ENCODE measurements at places on chromosomes 11 and 22.
A peak's percentile ranks its signal among the peaks of the same experiment; 100 is the strongest.

- no peak for DNase-seq
Observed at GRCh38 chr22:40635940-40636379, 559 bp downstream of the MRTFA start.

DNA sequence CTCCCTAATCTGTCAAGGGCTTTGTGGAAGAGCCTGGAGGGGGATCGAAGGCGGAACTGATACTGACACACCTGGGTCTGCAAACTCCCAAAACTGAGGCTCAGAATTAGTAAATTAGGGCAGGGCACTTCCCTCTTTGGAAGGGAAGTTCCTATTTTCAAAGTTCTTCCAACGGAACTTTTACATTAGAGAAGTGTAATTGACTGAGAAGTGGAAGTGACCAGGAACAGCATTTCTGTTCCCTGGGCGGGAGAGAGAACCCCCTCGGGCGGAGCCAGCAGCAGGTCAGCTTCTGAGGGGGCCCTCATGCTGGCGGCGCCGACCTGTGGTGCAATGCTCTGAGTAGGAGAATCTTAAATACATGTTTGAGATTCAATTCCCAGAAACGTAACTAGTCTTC lies 1.1 kb upstream of the CBL start:
- no peak for DNase-seq

GRCh38 chr11:77557553-77557952 lies 32.2 kb upstream of the AQP11 start:
- DNase-seq: peak; percentile 44

GRCh38 chr22:46338636-46339035 lies 3.1 kb downstream of the TRMU start:
- DNase-seq: no peak

DNA sequence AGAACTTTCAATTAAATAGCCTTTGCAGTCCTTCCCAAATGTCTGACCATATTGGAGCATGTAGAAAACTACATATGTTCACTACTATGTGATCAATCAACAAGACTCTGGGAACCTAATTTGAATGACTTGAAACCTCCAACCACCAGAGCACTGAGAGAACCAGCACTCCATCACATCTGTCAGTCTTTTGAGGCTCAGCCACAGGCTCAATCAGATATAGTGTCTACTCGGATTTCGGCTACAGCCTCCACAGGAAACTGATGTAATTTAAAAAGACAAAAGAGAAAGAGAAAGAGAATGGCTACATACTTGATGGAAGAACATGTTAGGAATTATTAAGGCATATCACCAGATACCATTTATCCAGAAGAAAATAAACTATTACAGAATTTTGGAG lies 859.0 kb downstream of the FAM181B start:
- DNase-seq: no peak

- no peak for DNase-seq
Observed at GRCh38 chr11:120055646-120056045, 82.3 kb downstream of the TRIM29 start.

DNA sequence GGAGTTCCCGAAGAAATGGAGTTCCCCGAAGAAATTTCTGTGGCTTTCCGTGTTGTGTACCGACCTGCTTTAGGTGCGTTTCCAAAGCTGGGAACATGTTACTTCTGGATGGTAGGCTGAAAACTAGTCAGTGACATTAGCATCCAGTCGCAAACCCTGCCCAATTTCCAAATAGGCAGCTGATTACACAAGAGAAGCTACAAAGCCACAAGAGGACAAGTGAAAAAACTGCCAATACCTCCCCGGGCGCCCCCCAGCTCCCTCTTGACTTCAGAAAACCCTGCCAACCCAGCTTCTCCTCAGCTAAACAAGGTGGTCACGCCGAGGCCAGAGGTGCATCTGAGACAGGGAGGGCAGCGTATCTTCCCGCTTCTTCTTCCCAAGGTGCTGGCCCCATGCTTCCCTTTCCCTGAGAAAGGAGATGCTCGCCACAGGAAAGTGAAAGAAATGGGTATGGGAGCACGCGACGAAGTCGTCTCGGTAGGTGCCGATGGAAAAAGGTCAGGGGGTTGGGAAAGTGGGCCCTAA lies 551 bp downstream of the AGBL2 start:
- peak; percentile 43 for DNase-seq

All from erythroblast (primary cell).